EH (cell line): ENCODE measurements at places on chromosomes 13 and 19.

GRCh38 chr19:7912144-7912696 is 2.4 kb upstream of the TGFBR3L start:
- no peak for DNase-seq

GRCh38 chr13:82654861-82655855 is 1227.1 kb downstream of the SLITRK1 start:
- DNase-seq = peak; percentile 69

DNA sequence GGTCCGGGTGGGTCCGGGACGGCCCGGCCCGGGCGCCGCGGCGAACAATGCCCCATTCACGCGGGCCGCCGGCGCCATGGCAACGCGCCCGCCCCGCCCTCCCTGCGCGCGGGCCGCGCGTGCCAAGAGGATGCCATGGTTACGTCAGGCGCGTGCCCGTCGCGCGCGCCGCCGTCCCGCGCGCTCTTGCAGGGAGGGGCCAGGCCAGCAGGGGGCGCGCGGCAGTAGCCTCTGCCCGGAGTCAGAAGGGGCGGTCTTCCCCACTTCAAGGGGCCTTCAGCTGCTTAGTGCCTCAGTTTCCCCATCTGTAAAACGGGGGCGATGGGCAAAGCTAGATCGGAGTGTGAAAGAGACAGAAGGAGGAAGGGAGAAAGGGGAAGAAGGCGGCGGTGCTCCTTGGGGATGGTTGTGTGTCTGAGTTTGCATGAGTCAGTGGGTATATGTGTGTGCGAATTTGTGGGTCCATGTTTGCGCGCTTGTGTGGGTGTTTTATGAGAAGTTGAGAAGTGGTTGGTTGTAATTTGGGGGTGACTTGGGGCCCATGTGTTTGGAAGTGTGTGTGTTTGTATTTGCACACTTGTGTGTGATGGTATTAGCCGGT is 11.6 kb upstream of the NFIX start:
- peak; percentile 73 for DNase-seq

DNA sequence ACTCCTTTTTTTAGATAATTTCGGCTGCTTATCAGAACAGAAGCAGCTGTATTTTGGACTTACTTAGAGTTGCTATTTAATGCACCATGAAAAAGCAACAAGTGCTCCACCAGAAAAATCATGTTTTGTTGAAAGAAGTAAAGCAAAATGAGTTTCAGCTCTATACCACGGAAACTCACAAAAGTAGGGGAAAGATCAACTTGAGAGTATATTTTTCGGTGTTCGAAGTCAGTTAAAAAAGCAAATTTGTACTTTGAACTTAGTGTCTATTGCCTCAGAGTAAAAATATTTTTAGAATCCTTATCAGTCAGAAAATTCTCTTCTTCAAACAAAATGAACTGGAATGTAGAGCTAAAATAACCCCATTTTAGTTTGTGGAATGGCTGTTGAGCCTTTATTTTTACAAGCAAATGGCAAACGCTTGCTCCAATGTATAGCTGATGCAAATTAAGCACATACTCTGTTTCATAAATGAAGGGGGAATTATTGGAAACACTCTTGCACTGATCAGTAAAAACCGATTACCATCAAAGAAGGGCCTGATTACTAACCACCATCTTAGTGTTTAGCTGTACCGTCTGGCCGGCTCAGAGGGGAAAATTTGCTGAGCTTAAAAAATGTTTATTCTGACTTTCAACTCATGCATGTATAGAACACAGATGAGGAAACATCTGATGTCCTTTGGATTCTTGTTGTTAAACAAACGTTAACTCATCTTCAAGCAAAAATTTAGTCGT is 540.7 kb downstream of the GPC6 start:
- no peak for DNase-seq

DNA sequence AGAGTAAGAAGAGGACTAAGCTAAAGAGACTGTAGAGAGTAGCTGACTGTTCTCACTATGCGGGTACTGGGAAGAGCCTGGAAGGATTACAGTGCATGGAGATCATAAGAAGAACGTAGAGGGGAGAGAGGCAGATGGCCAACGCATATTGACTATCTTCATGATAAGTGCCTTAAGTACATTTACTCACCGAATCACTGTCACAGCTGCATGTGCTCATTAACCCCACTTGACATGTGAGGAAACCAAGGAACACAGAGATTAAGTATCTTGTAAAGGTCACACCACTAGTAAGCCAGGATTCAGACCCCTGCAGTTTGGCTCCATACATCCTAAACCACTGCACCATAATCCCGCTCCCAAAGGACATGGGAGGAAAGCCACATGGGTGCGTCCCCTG is 34.1 kb downstream of the SMAD9 start:
- DNase-seq = no peak

GRCh38 chr19:33039108-33039599 is 25.5 kb downstream of the RHPN2 start:
- no peak for DNase-seq

DNA sequence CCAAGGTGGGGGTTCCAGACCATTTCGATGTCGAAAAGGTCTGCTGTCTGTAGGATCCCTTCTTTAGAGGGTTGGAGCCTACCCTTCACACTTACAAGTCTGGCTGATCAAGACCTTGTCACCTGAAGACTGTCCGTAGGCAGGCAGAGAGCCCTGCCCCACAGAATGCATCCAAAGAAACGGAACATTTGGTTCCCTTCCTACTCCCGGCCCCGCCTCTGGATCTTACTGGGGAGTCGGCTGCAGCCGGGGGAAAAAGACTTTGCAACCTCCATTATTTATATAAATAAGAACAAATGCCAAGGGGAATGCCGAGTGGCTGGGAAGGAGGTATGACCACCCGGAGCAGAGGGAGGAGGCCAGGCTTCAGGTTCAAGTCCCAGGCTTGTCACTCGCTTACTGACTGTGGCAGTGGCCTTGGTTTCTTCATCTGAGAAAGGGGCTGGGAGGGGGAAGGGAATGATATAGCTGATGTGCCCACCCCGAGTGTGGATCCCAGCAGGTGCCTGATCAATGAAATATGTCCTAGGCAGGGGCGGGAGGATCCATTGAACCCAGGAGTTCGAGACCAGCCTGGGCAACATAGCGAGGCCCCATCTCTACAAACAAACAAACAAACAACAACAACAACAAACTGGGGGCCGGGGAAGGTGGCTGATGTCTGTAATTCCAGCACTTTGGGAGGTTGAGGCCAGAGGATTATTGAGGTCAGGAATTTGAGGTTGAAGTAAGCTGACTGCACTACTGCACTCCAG is 48.7 kb downstream of the RFX2 start:
- no peak for DNase-seq

DNA sequence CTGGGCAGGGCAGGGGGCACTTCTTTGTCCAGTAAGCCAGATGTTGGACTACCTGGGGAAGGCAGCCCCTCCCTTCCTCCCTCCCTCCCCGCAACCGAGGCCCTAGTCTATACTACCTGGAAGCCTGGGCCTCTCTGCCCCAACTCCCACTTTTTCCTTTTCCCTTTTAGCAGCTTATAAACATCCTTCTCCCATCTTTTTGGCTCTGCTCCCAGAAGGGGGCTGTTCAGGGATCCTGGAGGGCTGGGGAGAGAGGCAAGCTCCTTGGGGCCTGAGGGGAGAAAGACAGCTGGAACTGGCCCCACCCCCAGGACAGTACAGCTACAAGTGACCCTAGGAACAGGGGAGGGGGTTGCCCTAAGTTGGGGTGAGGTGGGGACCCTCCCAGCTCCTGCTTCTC is 44.9 kb downstream of the LYL1 start:
- DNase-seq = peak; percentile 57

GRCh38 chr19:28609091-28609755 is 603.7 kb downstream of the UQCRFS1 start:
- DNase-seq = no peak

DNA sequence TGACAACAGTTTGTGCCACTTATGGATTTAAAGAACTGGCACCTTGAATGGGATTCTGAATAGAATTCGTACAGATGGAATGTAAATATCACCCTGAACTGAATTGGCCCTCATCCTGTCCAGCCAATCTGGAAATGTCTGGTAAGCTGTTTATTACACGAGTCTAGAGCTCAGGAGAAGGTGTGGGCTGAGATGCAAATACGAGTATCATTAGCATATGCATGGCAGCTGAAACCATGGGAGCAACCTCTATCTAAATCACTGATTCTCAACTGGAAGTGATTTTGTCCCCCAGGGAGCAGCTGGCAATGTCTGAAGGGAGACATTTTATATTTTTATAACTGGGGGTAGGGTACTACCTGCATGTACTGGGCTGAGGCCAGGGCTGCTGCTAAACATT is 15.6 kb upstream of the VWA8 start:
- DNase-seq = no peak

DNA sequence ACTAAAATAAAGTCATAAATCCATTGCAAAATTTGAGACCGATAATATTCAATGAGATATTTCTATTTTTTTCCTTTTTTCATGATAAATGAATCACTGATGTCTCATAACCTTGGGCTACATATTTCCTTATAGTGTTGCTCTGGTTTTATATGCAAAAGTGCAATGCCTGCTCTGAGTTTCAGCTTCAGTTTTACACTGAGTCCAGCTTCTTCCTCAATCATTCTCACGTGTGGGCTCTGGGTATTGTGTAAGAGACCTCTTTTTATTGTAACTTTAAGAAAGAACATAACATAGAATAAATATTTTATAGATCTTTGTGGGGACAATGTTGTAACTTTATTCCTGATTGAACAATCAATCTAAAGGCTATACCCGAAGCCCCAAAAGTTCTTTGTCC is 280.2 kb upstream of the EDNRB start:
- DNase-seq = no peak

- DNase-seq = no peak
Observed at GRCh38 chr19:13103581-13104359, 1.1 kb upstream of the LYL1 start.

DNA sequence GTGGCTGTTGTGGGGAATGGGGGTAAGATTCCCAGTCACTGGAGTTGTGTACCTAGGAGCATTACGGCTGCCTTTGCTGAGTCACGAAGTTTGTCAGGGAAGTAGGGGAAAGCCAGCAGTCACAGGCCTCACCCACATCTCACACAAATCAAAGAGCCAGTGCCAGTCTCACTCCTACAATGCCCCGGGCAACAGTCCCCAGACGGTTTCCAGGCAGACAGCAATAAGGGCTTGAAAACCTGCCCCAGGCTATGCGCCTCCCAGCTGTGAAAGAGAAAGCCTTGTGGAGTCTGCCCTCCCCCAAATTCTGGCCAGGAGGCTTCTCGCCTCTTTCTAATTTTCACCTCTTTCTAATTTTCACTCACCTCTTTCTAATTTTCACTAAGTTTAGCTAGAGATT is 142.3 kb upstream of the EDNRB start:
- no peak for DNase-seq

DNA sequence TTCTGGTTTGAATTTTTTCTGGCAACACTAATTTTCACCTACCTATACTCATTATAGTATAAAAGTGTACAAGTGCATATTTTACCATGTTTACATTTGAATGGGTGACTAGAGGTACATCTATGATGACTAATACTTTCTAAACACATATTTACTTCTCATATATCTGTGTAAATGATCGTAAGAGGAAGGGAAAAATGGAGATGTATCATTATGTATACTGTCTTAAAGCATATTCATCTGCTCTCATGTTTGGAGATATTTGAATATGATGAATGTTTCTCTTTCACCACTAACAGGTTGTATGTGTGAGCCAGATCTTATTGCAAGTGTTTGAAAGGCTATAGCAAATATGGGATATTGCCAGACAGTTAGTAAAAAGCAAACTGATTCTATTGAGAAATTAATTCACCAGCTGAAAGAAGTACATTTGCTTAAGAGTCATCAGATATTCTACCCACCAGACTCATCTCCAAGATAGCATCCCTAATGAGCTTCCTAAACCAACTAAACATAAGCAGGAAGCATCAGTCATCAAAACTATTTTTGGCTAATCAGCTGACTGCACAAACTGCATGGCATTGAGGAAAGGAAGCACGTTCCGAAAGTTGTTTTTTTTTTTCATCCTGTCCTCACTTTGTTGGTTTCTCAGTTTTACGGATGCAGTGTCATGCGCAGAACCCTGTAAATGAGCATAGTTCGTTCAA is 738.2 kb downstream of the GPC5 start:
- no peak for DNase-seq

GRCh38 chr13:67961331-67961730 is 731.2 kb upstream of the PCDH9 start:
- no peak for DNase-seq

- DNase-seq = no peak
Observed at GRCh38 chr13:51674276-51674675, 90.0 kb downstream of the WDFY2 start.

GRCh38 chr13:50928102-50928501 is 18.5 kb downstream of the RNASEH2B start:
- DNase-seq = no peak

GRCh38 chr13:98450539-98451111 is 126.3 kb downstream of the STK24 start:
- peak; percentile 30 for DNase-seq

DNA sequence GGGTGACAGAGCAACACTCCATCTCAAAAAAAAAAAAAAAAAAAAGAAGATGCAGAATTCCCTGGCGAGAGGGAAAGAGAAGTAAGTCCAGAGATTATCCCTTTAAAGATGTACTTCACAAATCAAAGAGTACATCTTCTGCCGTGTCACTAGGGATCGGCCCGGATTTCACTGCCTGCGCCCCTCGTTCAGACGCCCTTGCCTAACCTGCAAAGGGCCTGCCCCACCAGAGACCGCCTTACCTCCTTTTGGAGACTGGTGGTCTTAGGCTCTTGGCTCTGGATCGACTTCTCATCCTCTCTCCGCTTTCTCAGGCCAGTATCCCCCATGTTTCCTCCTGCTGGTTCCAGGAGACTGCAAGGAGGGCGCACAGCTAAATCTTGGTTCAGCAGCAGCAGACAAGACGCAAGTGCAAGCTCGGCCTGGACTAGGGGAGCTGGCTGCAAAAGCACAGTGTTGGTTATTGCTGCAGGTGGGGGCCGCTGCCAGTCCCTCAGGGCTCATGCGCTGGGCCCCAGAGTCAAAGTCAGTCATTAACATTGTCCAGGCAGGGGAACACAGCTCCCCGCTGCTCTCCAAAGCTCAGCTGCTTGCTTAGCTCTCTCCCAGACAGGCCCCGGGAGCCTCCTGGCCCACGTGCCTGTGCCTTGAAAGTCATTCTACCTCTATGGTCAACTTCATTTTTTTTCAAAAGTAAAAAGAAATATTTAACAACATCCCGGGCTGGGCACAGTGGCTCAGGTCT is 1.2 kb downstream of the SLC7A9 start:
- DNase-seq = no peak

GRCh38 chr13:51980908-51981307 is 30.3 kb downstream of the ATP7B start:
- DNase-seq = peak; percentile 19

- no peak for DNase-seq
Observed at GRCh38 chr19:2608602-2608922, 93.9 kb downstream of the GNG7 start.

GRCh38 chr19:18543814-18544475 is 572 bp upstream of the FKBP8 start:
- DNase-seq = peak; percentile 78

- peak; percentile 53 for DNase-seq
Observed at GRCh38 chr19:5826531-5827341, 12.8 kb downstream of the FUT6 start.

GRCh38 chr19:47723581-47723940 is 10.3 kb downstream of the EHD2 start:
- DNase-seq = peak; percentile 92
